ENCODE measurements at places on chromosomes 16 and 17. TPM values are rescaled to one million over a fixed set of nuclear protein-coding genes. Genes with fewer than 3 reads are reported as not detected.

THOC6 gene
- 19.3 TPM for total RNA-seq

DLX4 gene
- 0.20 TPM for total RNA-seq

ZNRF1 gene
- 38.2 TPM for total RNA-seq

NUPR1 gene
- total RNA-seq: 52.2 TPM

SCIMP gene
- 2.3 TPM for total RNA-seq

TMEM114 gene
- total RNA-seq: not detected

CCL8 gene
- total RNA-seq: 4.2 TPM

MYO15A gene
- 0.75 TPM for total RNA-seq

OR4D1 gene
- total RNA-seq: not detected

HEATR3 gene
- 22.5 TPM for total RNA-seq

BIRC5 gene
- total RNA-seq: 3.4 TPM

MMP25 gene
- 0.70 TPM for total RNA-seq

GP1BA gene
- total RNA-seq: not detected

RNF157 gene
- 23.6 TPM for total RNA-seq

BMERB1 gene
- 5.3 TPM for total RNA-seq

COX6A2 gene
- total RNA-seq: not detected

TMEM235 gene
- not detected for total RNA-seq

SLC25A11 gene
- 77.5 TPM for total RNA-seq

GRCh38 chr17:61593426-61593825, 2.4 kb upstream of the NACA2 start:
- no peak for DNase-seq

DNA sequence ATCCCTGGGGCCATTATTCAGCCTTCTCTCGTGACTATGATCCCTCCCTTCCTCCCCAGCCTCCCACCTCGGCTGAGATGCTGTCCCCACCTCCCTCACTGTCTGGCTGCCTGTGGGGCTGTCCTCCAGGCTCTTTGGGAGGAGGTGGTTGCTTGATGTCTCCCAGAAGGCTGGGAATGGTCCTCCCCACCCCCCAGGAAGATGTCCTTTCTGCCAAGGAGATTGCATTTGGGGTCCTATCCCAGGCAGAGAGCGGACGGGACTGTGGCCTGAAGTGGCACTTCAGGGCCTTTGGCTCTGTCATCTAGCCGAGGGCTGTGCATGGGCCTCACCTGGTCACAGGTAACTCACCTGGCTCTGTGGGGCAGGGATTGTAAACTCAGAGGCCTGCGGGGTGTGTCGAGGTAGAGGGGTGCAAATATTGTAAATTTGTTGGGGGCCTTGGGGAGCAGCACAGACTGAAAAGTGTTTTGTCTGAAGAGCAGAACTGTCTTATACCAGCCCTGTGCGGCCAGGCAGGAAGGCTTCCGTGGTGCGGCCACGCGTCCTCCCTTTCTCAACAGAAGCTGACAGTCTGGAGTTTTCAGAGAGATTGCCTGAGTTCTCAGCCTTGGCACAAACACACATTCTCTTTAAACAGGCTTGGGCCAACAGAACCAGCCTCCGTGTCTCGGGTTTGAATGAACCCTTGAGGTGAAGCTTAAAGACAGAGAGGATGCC, 177.9 kb downstream of the SEC14L1 start:
- DNase-seq: peak; percentile 65

DNA sequence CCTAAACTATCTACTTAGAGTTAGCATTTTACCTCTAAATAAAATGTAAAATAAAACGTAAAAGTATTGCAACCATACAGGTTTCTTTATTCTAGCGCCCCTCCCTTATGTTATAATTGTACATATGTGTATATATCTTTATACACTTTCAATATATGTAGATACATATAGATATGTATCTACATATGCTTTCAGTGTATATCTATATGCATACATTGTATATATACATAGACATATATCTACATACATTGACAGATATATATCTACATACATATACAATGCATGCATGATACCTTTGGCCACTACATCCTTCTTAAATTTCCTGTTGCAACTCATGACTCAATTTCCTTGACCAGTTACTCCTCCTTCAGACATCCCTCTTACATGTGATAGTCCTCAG, 16.7 kb downstream of the BPTF start:
- no peak for DNase-seq

DNA sequence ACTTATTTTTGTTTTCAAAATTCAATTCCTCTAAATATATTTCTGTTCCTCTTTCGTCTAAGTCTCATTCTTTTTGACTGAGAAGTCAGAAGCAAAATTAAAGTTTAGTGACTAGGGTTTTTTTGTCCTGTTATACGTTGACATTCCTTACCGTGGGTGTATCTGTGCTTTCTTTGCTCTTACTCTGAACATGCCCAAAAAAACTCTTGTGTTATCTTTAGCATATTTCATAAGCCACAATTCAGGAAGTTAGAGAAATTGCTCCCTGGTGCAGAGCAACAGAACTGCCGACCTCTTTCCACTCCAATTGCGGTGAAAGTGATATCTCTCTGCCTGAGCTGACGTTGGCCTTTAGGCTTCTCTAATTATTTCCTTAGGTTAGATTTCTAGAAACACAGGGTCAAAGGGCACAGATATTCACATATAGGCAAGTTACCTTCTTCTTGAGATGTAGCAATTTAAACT, 65.7 kb downstream of the CENPV start:
- no peak for DNase-seq

GRCh38 chr17:3969963-3970362, 5.7 kb upstream of the ATP2A3 start:
- DNase-seq: no peak

GRCh38 chr17:60155815-60156214, 6.0 kb downstream of the CA4 start:
- no peak for DNase-seq

DNA sequence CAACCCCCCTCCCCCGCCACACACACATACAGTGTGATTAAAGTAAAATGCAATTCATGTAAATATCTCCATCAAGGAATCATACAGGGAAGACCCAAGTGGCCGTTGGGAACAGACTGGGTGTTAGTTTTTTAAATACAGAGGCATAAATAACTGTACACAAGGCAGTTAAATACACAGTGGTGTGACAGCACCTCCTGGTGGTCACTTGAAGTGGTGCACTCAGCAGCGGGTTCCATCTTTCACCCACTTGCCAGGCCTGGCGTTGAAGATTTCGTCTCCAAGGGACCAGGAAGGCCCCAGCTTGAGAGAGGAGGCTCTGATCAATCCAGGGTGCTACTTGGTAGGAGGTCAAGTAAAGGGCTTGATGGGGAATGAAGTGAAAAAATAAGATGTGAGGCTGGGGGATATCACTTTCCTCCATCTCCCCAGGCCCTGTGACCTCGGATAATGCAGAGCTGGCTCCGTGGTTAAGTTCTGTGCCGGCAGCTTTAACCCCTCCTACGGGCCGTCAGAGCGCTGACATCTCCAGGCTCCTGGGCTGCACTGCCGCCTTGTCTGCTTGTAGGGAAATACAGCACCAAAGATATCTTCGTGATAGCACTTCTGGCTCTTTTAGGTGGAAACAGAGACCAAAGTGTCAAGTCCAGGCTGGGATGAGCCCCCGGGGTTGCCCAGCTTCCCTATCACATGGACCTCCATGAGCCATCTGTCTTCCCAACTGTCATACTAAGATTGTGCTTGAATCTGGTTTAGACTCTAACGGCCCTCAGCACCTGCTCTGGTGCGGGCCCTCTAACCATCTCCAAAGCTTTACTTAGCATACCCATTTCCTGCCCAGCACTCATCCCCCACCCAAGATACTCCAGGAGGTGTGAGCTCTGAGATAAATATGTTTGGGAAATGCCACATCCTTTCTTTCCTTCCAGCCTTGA, 20.7 kb downstream of the LGALS9 start:
- peak; percentile 78 for DNase-seq

- DNase-seq: no peak
These were observed 150.3 kb downstream of the ASIC2 start for GRCh38 chr17:33142705-33143299.

GRCh38 chr17:2055292-2056205, 646 bp downstream of the HIC1 start:
- peak; percentile 54 for DNase-seq

- no peak for DNase-seq
These were observed 446 bp upstream of the COQ7 start for GRCh38 chr16:19066988-19067348.

GRCh38 chr17:76106703-76107102, 3.1 kb upstream of the EXOC7 start:
- no peak for DNase-seq

GRCh38 chr16:47047524-47048203, 74.2 kb upstream of the DNAJA2 start:
- no peak for DNase-seq

DNA sequence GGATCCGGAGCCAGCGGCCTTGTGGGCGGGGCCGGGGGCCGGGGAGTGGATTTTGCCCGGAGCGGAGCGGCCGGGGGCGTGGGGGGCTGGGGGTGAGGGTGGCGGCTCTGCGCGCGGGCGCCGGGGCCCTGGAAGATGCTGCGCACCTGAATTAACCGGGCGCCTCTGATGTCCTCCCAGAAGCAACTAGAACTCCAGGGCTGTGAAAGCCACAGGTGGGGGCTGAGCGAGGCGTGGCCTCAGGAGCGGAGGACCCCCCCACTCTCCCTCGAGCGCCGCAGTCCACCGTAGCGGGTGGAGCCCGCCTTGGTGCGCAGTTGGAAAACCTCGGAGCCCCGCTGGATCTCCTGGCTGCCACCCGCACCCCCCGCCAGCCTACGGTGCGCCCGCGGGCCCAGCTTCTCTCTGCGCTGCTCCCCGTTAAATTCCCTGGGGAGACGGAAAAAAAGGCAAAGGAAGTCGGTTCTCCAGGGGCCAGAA, 549 bp downstream of the SLC26A11 start:
- DNase-seq: no peak

DNA sequence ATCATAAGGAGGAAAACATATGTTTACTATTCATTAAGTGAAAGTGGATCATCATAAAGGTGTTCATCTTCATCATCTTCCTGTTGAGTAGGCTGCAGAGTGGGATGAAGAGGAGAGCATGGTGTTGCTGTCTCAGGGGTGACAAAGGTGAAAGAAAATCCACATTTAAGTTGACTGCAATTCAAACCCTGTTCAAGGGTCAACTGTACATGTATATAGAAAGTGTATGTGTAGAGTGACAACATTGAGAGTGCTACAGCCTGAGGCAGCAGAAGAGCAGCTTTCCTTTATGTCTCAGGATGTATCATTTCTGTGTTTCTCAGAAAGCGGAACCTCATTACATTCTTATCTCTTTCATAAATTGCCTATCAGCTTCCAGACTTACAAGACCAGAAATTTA, 17.2 kb downstream of the ORC6 start:
- DNase-seq: no peak

DNA sequence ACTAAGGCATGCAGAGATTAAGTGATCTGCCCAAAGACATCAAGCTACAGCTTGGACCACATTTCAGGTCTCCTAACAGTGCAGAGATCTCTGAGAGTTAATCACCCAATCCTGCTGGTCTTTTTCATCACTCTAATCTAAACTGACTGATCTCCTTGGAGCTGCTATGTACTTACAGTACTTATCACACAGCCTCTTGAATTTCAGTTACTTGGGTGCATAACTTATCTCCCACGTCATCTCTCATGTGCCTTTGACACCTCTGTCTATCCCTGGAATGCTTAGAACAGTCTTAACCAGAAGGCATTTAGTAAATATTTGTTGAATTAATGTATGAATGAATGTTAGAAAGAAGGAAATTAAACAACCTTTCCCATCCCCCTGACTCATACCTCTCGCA, 139.0 kb downstream of the SNX11 start:
- DNase-seq: no peak

DNA sequence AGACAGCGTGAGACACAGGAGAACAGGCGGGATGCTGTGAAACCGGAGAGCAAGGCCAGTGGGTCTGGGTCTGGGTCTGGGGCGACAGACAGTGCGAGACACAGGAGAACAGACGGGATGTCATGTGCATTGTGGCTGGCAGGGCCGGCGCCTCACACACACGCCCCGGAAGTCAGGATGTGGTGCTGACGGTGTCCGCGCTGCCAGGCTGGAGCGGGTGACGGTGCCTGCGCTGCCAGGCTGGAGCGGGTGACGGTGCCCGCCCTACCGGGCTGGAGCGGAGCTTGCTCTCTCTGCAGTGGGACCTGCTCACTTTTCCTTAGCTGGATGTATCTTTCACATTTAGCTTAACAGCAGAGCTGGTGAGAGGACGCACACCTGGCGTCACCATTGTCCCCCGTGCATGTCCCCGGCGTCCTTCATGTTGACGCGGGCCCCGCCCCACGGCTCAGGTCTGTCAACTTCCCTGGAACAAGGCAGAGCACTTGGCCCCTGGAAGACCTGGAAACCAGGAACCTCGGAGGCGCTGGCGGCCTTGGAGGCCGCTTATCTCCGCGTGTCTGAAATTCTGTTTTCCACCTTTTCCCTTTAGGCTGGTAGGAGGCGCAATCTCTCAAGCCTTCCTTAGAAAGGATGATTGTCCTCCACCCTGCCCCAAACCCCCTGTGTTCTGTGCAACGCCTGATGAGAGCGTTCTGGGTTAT, 43.0 kb upstream of the ZNF750 start:
- peak; percentile 87 for DNase-seq

GRCh38 chr16:4552541-4552940, 3.6 kb upstream of the C16orf96 start:
- DNase-seq: no peak

- DNase-seq: no peak
These were observed 65.1 kb upstream of the HAS3 start for GRCh38 chr16:69040144-69040909.

- peak; percentile 7 for DNase-seq
These were observed 7.4 kb downstream of the SMIM5 start for GRCh38 chr17:75640556-75641119.

DNA sequence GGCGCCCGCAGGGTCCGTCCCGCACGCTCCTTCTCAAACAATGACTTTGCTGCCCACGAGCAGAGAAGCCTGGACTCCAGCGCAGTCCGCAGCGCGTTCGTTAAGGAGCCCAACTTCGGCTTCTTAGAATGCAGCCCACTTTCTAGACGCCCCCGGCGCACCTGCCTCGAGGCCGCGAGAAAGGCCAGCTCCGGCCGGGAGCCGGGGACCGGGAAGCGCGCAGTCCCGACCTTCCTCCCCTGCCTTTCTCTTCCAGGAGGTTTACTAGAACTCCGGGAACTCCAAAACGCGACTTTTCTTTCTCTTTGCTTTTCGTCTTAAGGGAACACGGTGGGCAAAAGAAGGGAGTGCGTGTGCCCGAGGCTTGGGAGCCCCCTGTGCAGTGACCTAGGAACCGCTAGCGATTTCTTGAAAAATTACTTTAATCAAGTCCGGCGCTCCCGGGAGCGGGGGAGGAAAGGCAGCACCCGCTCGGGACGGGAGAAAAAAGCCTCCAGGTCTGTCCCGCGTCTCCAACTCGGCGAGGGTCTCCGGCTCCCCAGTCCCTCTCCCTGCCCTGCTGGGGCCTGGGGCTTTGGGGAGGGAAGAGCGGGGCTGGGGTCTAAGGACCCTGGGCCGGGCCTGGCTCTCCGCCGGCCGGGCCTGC, 2.6 kb downstream of the HNF1B start:
- peak; percentile 42 for DNase-seq

GRCh38 chr16:50643192-50643591, 37.9 kb downstream of the SNX20 start:
- DNase-seq: no peak
